ENCODE measurements at places on chromosomes 11 and 22.
A peak's percentile ranks its signal among the peaks of the same experiment; 100 is the strongest.

- no peak for DNase-seq
Measured at GRCh38 chr11:110508786-110509185, 79.0 kb downstream of the FDX1 start.

DNA sequence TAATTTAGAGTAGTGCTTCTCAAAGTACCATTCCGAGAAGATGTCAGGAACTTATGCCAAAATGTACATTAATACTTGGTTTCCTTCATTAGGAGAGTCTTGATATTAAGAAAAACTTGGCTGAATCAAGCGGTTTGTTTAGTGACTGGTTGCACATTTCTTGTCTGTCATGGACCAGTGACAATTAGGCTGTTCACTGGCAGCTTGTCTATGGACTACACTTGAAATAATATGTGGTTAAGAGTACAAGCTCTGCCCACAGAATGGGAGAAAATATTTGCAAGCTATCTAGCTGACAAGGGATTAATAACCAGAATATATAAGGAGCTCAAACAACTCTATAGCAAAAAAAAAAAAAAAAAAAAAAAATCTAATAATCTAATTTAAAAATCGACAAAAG is 24.6 kb downstream of the COA4 start:
- no peak for DNase-seq

DNA sequence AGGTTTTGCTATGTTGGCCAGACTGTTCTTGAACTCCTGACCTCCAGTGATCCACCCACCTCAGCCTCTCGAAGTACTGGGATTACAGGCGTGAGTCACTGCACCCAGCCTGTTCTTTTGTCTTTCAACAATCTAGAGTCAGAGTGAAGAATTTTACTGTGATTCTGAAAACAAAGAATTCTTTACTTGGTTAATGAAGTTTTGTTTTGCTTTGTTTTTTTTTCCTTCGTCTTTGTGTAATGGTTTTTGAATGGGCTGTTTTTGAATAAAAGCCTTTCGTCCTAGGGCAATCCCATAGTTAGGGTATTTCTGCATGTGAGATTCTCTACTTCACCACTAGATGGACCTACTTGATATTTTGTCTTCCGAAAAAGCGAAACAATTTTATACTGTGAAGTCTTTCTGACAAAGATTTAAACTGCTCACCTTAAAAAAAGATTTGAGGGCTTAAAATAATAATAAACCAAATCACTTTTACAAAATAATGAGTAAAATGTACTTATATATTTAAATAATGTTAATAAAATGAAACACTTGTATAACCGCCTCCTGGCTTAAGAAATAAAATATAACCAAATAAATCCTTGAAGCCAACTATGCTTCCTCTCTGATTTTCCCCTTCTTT is 43.4 kb upstream of the SC5D start:
- peak; percentile 57 for DNase-seq

DNA sequence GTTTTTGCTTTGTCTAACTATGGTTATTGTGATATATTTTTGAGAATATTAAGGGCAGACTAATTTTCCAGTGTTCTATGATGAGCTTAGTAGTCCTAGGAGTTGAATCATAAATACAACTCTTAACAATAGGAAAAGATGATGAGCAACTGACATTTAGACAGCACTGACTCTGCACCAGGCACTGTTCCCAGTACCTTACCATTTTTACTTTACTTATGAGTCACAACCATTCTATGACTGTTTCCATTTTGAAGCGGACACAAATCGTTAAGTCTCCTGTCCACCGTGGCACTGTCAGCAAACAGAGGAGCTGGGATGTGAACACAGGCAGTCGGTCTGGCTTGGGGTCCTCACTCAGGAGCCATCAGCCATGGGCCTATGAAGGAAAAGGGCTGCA is 3.4 kb upstream of the SCGB2A2 start:
- DNase-seq, result peak; percentile 44

- DNase-seq, result no peak
Measured at GRCh38 chr22:41050883-41051282, 41.5 kb upstream of the EP300 start.

DNA sequence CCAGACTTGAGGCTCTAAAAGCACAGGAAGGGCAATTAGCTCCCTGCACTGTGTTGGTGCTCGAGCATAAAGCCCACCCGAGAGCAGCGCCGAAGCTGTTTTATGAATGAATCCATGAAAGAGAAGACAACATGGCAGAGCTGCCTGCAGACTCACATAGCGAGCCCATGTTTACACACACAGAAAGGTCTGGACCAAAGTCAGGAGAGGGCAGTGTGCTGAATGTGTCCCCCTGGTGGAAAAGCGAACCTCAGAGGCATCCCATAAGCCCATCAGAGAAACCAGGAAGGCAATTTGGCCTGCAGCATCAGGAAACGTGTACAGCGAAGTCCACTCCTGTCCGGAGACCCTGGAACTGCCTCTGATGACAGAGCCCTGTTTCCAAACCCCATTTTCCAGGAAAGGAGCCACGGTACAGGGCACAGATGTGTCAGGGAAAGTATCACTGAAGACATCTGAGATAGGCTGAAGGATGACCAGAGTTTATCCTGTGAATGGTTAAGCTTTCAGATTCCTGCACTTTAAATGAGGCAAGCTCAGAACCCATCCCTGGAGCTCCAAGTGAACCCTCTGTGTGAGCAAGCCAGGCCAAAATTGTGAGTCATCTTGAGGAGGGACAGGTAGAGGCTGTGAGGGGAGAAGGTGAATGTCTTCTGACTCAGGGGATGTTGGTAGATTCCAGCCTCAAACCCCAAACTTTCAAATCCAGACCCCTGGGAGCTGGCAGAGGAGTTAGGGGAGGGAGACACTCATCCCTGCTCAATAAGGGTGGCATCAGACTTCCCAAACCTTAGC is 36.9 kb downstream of the CHRDL2 start:
- peak; percentile 52 for DNase-seq

DNA sequence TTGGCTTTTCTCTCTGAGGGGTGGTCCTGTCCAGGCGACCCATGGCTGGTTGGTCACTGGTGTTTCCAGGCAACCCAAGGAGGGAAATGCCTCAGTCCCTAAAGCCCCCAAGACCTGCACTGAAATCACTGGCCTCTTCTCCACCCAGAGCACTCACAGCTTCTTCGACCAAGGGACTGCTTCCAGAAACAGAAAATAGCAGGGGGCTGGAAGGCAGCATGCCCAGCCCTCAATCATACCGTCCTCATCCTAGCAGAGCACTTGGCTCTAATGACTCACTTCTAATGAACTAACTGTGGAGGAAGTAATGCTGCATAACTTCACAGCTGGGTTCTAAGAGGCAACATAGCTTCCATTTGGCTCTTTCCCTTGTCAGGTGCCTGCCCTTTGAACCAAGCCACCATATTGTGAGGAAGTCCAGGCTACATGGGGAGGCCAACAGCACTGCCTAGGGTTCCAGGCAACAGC is 27.6 kb downstream of the DKK3 start:
- DNase-seq, result no peak

DNA sequence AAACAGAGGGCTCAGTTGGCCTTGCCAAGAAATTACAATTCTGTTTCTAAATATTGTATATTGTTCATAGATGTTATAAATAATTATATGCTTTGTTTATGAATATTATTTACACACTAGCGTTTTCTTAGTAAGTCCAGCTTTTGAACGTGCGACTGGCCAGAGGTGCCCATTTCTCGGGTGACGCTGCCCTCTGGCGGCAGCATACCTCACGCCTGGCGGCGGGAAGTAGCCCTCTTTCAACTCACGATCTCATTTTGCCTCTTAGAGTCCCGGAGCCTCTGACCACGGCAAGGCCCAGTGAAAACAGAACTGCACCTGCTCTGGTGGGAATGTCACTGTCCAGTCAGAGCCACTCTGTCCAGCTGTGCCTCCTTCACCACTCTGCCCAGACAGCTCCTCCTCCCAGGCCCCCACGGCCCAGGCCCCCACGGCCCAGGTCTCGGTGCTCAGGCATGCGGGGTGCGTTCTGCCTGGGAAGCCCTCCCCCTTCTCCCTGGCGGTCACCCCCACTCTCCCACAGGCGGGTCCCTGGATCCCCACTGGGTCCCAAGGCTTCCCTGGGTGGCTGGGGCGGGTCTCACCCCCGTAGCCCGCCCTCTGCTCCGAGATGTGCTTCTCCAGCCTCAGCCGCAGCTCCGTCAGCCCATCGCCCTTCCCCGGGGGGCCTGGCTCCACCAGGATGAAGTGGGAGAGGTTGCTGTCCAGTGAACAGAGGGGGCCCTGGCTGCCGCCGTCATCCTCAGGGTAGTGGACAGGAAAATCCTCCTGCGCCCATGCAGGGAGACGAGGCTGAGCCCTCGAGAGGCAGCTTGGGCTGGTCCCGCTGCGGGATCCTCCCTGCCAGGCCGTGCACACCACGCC is 19.3 kb downstream of the TSSC4 start:
- DNase-seq, result peak; percentile 66

GRCh38 chr11:75369560-75370255 is 18.2 kb upstream of the ARRB1 start:
- DNase-seq, result no peak

- no peak for DNase-seq
Measured at GRCh38 chr11:36790526-36790925, 192.5 kb upstream of the RAG2 start.

- no peak for DNase-seq
Measured at GRCh38 chr11:35087648-35088047, 51.3 kb upstream of the CD44 start.

DNA sequence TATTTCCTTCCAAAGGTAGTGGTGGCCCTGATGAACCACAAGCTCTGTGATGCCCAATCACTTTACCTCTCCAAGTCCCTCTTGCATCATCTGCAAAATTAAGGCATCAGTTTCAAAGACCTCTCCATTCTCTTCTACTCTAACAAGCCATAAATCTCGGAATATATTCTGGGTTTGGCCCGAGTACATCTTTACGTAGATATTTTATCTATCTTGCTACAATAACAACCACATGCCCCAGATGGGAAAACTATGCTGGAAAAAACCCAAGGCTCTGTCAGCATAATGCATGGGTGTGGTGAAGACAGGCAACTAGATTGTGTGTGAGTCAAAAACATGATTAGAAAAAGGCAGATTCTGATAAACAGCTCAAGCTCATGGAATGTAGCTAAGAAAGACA is 228.2 kb upstream of the BLID start:
- peak; percentile 28 for DNase-seq

GRCh38 chr11:38173676-38174075 is 1575.6 kb upstream of the RAG2 start:
- no peak for DNase-seq

DNA sequence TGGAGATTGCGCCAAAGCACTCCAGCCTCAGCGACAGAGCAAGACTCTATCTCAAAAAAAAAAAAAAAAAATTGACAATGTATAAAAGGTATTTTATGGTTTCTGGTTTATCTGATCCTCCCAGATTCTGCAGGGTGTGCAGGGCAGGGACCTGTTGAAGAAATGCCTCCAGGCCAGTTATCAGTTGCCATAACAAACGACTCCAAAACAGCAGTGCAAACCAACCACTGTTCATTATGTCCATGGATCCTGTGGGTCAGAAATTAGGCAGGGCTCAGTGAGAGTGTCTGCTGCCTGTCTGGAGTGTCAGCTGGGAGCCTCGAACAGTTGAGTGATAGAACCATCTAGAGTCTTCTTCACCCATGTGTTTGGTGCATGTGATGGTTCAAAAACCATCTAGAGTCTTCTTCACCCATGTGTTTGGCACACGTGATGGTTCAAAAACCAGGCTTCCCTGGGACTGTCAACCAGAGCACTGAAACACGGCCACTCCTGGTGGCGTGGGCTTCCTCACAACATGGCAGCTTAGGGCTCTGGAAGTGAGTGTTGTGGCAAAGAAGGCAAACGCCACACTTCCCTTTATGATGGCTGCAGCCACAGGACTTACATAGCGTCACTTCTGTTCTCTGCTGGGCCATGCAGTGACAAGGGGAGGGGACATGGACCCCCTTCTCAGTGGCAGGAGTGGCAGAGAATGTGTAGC is 115.1 kb upstream of the CRYBB3 start:
- no peak for DNase-seq

GRCh38 chr22:46119729-46120419 is 30.5 kb upstream of the PPARA start:
- DNase-seq, result no peak

DNA sequence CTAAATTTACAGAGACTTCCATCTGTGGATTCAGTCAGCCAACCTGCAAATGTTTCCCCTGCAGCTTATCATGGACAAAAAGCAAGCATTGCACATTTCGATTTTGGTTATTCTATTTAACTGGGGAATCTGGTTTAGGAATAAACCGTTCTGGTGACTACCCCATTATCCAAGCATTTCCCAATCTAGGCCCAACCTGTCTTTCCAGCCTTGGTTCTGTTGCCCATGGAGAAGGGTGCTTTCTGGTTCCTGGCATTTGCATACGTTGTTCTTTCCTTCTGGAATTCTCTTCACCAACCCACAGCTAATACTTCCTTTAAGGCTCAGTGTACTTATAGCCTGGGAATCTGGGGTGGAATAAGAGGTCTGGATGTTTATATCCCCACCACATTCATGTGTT is 1.4 kb upstream of the TMEM123 start:
- DNase-seq, result no peak

GRCh38 chr11:25838918-25839625 is 492.9 kb upstream of the ANO3 start:
- DNase-seq, result peak; percentile 2

DNA sequence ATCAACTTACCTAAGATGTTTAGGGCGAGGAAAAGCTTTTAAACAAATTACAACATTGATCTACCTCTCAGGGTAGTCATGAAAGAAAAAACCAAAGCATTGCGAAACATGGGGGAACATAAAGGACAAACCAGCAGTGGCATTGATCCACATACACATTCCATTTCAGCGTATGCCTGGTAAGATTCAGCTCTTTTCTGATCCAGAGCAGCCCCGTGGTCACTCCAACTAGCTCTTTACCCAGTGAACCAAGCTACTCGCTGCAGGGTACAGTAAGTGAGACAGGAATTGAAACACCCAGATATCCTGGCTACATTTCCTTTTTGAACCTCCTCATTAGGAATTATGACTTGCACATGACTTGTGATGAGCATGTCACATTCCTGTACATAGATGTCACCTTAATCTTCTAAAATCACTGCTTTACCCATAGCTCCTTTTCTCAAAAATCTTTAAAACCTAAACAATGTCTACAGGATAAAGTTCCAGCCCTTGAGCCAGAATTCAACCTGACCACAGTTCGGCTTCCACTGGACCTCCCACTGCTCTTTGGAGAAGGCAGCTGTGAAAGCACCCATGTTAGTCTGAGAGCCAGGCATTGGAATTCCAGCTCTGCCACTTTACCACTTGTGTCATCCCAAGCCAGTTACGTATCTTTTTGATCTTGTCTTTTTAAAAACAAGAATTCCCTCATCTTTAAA is 42.9 kb upstream of the AKIP1 start:
- no peak for DNase-seq

- no peak for DNase-seq
Measured at GRCh38 chr11:44994753-44995152, 44.1 kb upstream of the TP53I11 start.

- peak; percentile 77 for DNase-seq
Measured at GRCh38 chr11:107696140-107696539, 15.7 kb downstream of the SLN start.

All from RWPE1 (cell line).